ENCODE measurements at places on chromosomes 12 and 14. TPM values are rescaled to one million over a fixed set of nuclear protein-coding genes. Genes with fewer than 3 reads are reported as not detected.

The SEL1L gene
- total RNA-seq, result 91.2 TPM

The BDKRB1 gene
- total RNA-seq, result 5.5 TPM

DNA sequence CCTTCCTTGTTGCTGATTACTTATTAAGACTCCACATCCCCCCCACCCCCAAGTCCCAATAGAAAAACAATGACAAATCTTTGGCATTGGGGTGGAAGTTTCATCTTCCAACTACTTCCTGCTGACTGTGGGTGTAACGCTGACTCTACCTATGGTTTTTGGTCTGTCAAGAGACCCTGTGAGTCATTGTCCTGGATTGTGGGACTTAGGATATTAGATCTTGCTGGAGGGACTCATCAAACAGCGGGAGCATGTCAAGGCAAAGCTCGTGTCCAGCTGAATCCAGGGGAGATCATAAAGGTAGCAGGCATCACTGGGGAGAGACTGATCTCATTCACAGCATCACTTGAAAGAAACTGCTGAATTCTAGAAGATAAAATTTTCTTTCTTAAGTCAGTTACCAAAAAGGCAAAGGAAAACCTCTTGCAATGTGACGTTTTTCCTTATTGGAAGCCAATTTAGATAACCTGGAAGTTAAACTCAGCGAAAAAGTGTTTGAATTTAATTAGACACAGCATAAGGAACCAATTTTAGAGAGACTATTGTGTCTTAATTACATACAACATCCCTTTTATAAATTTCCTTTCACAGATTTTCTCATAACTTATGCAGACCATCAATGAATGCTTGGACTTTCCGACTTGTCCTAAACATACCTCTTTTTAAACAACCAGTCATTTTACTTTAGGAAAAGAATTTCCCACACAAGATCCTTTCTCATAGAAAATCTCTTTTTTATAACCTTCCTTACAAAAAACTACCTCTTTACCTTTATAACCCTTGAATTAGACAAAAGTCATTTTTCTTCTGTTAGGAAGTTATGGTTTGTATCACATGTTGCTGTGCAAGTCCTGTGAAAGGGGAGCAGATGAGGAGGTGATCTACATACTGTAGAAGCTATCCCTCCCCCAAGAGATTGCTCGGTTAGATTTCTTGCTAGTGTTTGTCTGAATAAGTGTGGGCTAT is 94.6 kb upstream of the SCAF11 start:
- H3K4me1 ChIP-seq, result no peaks in the 10 kb centered on the region
- H3K4me3 ChIP-seq, result no peak overlapping the region
- no peaks in the 10 kb centered on the region for H3K27me3 ChIP-seq
- no peak for DNase-seq
- H3K36me3 ChIP-seq, result no peaks in the 10 kb centered on the region

DNA sequence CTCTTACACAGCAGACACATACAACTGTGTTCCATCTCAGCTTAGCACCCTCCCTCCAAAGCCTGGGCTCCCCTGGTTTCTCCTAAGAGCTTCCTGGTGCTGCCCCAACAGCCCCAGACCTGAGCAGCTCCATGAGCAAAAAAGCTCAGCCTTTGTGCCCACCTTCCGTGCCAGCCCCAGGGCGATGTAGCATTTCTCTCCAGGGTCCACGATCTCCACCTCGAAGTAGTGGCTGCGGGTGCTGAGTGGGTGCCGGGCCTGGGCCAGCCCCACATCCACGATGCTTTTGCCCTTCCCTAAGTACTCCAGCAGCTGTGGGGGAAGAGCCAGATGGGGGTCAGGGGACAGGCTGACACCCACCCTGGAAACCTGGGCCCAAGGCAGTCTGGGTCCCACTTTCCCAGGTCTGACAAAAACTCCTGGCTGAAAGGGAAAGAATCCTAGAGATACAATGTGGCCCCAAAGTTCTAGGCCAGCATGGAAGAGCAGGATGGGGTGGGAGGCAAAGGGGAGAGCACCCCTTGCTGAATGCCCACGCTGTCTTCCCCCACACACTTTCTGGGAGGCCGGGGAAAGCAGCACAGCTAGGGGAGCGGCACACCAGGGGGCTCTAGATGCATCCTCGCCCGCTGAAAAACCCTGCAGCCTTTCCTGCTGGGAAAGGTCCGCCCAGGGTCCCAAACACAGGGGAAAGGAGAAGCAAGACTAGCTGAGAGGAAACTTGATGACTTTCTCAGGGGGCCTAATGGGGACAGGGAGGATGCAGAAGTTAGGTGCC is 11.0 kb downstream of the SPRYD3 start:
- no peaks in the 10 kb centered on the region for H3K27me3 ChIP-seq
- H3K4me3 ChIP-seq, result no peak overlapping the region
- no peaks in the 10 kb centered on the region for H3K36me3 ChIP-seq
- H3K4me1 ChIP-seq, result no peaks in the 10 kb centered on the region
- H3K27ac ChIP-seq, result no peak overlapping the region

GRCh38 chr12:53097207-53097563 is 282 bp upstream of the IGFBP6 start:
- H3K4me1 ChIP-seq, result peaks cover 12% of the 10 kb centered on the region
- DNase-seq, result no peak
- H3K27me3 ChIP-seq, result no peaks in the 10 kb centered on the region
- H3K27ac ChIP-seq, result peak overlapping the region; percentile 69
- peak overlapping the region; percentile 43 for H3K4me3 ChIP-seq

DNA sequence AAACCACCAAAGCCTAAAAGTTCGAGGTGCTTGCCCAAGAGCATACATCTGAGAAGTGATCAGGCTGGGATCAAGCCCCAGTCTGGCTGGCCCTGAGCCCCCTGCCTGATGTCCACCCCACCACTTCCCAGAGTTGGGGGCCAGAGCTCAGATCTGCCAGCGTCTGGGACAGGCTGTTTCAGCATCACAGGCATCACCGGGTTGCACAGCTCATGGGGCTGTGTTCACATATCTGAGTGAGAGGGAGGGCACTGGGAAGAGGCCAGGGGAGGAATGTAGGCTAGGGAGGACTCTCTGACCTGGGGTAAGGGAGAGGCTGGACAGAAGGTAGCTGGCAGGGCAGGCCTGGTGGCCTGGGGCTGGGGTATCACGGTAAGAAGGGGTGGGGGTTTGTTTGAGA is 6.0 kb downstream of the TGM1 start:
- H3K27ac ChIP-seq, result no peak overlapping the region
- H3K4me3 ChIP-seq, result no peak overlapping the region
- no peaks in the 10 kb centered on the region for H3K27me3 ChIP-seq
- no peaks in the 10 kb centered on the region for H3K4me1 ChIP-seq
- H3K36me3 ChIP-seq, result no peaks in the 10 kb centered on the region

The HOXC11 gene
- not detected for total RNA-seq
